IPS DF 19.7 (cell line): ENCODE measurements at places on chromosomes 13 and 19.

DNA sequence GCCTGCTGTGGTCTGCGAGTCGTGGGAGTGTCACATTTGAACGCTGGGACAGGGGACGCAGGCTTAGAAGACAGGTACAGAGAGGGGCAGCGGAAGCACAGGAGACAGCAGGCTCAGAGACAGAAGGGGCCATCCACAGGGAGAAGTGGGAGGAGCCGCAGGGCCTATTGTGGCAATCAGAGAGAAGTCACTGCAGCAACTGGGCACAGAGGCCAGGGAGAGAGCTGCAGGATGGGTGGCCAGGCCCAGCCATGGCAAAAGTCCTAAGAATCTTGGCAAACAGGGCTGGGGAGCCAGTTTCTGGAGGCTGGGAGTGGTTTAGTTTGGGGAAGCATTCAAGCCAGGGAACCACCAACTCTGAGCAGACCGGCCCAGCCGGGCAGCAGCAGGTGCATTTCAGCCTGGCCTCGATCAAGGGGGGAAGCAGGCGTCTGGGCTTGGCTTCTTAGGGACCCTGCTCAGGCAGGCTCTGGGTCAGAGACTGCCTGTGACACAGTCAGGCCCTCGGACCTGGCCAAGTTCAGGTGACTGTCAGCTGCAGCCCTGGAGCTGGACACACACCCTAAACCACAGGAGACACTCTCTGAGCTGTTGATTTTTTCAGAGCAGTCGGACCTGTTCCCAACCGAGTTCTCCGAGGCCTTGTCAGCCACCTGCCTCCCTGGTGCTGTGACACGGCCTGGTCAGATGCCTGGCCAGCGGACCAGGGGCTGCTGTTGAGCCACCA is 11.8 kb downstream of the SH3GL1 start:
- DNase-seq: no peak

GRCh38 chr19:1051791-1052190 is 11.9 kb downstream of the ABCA7 start:
- no peak for DNase-seq

DNA sequence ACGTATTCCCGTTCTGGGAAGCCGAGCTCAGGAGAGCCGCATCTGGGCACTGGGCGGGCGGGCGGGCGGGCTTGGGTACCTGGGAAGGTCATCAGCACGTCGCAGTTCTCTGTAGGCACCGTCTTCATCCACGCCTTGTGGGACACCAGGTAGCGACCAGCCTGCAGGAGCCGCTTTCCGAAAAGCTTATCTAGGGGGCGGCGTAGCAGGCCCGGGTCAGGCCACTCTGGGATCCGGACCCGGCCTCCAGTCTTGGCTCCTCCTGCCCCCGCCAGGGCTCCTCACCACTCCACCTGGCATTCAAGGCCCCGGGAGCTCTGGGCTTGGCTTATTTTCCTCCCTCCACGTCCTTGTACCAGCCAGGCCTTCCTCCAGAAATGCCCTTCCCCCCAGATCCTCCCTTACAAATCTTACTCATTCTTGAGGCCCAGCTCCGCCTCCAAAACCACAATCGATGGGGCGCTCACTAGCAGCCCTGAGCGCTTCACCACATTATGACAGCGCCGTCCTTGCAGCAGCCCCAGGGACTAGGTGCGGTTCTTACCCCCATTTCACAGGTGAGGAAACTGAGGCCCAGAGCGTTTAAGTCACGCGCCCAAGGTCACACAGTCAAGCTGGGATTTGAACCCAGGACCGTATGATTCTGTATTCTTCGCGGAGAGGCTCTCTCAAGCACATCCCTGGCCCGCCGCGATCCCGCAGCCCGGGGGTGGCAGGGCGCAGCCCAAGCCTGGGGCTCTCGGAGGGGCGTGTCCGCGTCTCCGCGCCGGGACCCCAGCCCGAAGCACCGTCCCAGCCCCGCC is 843 bp downstream of the ANO8 start:
- DNase-seq: no peak

- DNase-seq: no peak
These were observed 66.0 kb upstream of the ZNF527 start for GRCh38 chr19:37304884-37305255.

DNA sequence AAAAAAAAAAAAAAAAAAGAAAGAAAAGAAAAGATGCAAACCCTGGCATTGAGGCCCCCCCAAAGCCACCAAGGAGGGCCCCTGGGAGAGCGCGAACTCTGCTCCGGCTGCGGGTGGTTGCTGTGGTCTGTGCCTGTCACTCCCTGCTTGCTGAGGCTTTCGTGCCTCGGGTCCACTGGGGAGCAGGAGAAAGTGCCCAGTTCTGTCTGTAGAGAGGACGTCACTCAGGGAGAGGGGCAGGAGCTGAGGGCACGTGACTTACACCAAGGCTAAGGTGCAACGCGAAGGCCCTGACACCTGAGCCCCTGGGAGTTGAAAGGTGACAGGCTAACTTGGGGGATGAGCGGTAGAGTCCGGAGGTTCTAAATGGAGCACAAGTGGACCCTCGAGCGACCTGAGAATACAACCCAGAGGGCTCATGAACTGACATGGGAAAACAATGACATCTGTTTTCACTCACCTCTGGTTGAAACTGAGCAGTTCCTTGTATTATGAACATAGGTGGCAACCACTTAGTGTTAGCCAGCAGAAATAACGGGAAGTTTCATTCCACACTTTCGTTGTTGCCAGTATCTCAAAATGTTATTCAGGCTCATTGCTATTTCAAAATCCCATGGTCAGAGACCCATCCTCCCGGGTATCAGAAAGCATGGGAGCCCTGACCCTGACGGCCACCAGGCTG is 69.2 kb upstream of the TM9SF2 start:
- no peak for DNase-seq

- no peak for DNase-seq
These were observed 249.2 kb downstream of the ZNF536 start for GRCh38 chr19:30621326-30621920.
